GM03348 (cell line): ENCODE measurements at places on chromosomes 5 and 9.

- DNase-seq: no peak
These were observed 710.8 kb upstream of the WWC1 start for GRCh38 chr5:167580608-167581007.

- DNase-seq: no peak
These were observed 2.9 kb downstream of the MEGF9 start for GRCh38 chr9:120711354-120711753.

GRCh38 chr9:91220491-91221135 is 141.1 kb downstream of the AUH start:
- no peak for DNase-seq

DNA sequence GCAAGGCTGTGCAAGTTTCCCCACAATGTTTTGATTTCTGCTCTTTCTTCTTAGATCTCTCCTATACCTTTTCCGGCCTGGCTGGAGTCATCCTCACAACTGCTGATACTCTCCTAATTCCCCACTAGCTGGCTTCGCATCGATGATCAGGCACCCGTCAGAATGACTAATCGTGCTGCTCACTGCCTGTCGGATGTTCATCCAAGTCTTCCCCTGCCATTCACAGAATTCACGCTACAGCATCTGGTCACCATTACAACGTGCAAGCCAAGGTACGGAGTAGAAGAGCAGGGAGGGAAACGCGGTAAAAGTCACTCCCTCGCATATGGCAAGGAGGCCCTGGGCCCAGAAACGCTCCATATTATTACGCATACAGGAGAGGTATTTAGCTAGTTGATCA is 35.1 kb downstream of the CDH10 start:
- no peak for DNase-seq

DNA sequence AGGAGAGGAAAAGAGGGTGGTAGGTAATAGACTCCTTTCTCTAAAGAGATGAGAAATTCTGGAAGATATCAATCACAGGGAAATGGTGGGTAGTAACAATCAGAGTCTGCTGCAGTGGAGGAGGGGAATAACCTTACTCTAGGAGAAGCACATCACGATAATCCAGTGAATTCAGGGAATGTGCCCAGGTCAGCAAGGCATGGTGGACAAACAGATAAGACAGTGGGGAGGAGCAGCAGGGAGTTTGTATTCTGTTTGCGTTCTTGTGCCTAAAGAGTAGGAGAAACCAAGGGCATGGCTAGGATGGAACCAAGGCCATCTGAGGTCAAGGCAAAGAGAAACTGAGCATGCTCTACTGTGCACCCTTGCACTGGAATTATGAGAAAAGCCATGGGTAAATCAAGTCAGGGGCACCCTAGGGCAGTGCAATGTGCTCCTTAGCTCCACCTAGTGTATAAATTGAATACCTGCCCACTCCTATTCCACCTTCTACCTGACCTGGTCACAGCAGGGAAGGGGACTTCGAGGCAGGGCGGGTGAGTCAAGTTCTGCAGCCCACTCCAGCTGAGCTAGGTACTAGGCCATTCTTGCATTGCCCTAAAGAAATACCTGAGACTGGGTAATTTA is 31.6 kb downstream of the RETREG1 start:
- no peak for DNase-seq

- no peak for DNase-seq
These were observed 209.1 kb downstream of the NR2F1-AS1 start for GRCh38 chr5:93371893-93372292.

- no peak for DNase-seq
These were observed 15.4 kb downstream of the CDC42SE2 start for GRCh38 chr5:131279204-131279603.

DNA sequence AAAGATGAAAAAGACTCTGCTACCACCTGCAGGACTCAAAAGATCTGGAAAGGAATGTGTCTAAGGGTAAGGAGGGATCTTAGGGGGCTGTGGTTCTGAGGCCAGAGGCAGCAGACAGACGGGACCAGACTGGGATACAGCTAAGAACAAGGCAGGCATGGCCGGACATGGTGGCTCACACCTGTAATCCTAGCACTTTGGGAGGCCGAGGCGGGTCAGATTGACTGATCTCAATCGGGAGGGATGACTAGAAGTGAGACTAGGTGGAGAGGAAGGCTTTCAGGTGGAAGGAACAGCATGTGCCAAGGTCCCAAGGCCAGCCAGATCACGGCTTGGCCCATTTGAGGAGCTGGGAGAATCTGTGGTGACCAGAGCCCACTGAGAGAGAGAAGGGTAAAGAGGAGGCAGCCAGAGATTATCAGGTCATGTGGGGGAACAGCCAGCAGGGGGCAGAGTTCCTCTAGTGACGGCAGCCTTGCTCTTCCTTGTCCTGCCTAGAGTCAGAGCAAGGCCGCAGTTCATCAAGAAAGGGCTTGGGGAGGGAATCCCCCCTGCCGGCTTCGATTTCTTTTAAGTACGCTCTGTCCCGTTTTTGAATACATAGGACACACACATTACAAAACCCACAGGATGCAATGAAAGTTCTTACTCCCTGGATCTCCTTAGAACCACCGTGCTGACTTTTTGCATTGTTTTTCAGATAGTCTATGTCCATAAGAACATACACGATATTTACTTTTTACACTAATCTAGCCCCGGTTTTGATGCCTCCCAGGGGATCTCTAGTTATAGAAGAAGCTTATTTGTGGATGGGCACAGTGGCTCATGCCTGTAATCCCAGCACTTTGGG is 2.6 kb upstream of the OLFML2A start:
- peak; percentile 87 for DNase-seq
